A549 treated with RU486 at 1 μM for 4 hours (cell line): ENCODE measurements at places on chromosomes 6 and 20. TPM values are rescaled to one million over a fixed set of nuclear protein-coding genes. Genes with fewer than 3 reads are reported as not detected.

The CEBPB gene
- total RNA-seq = 105 to 252 TPM (median 216 TPM) in 5 replicates

The DNAAF9 gene
- total RNA-seq = 3.7 to 5.0 TPM (median 4.8 TPM) in 5 replicates

The LAMA2 gene
- 0.26 to 1.5 TPM (median 0.57 TPM) in 5 replicates for total RNA-seq

The SLC17A4 gene
- total RNA-seq = not detected in 5 replicates

The SIRPB1 gene
- 0.22 to 0.90 TPM (median 0.68 TPM) in 5 replicates for total RNA-seq

The PSORS1C1 gene
- total RNA-seq = 3.0 to 4.4 TPM (median 4.1 TPM) in 5 replicates

The LEMD2 gene
- 33.2 to 42.4 TPM (median 41.5 TPM) in 5 replicates for total RNA-seq

The IMPG1 gene
- total RNA-seq = not detected in 5 replicates

The TMEM170B gene
- total RNA-seq = 0.17 to 0.87 TPM (median 0.80 TPM) in 5 replicates

The IP6K3 gene
- total RNA-seq = 0.08 to 0.19 TPM (median 0.12 TPM) in 3 of 5 replicates, not detected in the others

The TNFRSF6B gene
- 0.46 to 1.2 TPM (median 0.60 TPM) in 5 replicates for total RNA-seq

The GABRR1 gene
- total RNA-seq = not detected in 5 replicates

The TFAP2D gene
- not detected in 5 replicates for total RNA-seq

The HTR1B gene
- total RNA-seq = 0.07 to 0.09 TPM in 2 of 5 replicates, not detected in the others

The SAMD10 gene
- not detected in 5 replicates for total RNA-seq

The C6orf52 gene
- total RNA-seq = 1.2 to 2.3 TPM (median 2.1 TPM) in 5 replicates

The USP49 gene
- total RNA-seq = 0.69 to 1.4 TPM (median 1.2 TPM) in 5 replicates

The CST7 gene
- not detected in 5 replicates for total RNA-seq

The SIRPD gene
- not detected in 5 replicates for total RNA-seq

The LTB gene
- total RNA-seq = 0.25 to 0.57 TPM (median 0.49 TPM) in 4 of 5 replicates, not detected in the other

The ETV7 gene
- total RNA-seq = 0.09 to 0.24 TPM (median 0.14 TPM) in 4 of 5 replicates, not detected in the other

The TMEM244 gene
- total RNA-seq = not detected in 5 replicates

The SOX18 gene
- 1.3 to 2.8 TPM (median 2.5 TPM) in 5 replicates for total RNA-seq

The TBP gene
- total RNA-seq = 16.0 to 18.8 TPM (median 17.4 TPM) in 5 replicates

The KPNA5 gene
- total RNA-seq = 0.42 to 1.9 TPM (median 1.5 TPM) in 5 replicates

The FOXP4 gene
- 15.9 to 26.4 TPM (median 21.2 TPM) in 5 replicates for total RNA-seq

The SLC52A3 gene
- 0.34 to 0.69 TPM (median 0.55 TPM) in 5 replicates for total RNA-seq

The BMP6 gene
- 13.7 to 21.7 TPM (median 20.3 TPM) in 5 replicates for total RNA-seq

The NNAT gene
- not detected in 5 replicates for total RNA-seq

The SLC26A8 gene
- total RNA-seq = not detected in 5 replicates

The VNN1 gene
- total RNA-seq = 0.06 to 0.13 TPM (median 0.07 TPM) in 5 replicates

The RBBP8NL gene
- total RNA-seq = 0.07 to 0.29 TPM (median 0.16 TPM) in 5 replicates

The LRRC1 gene
- total RNA-seq = 4.7 to 6.4 TPM (median 6.0 TPM) in 5 replicates

The ENPP1 gene
- 0.95 to 1.7 TPM (median 1.6 TPM) in 5 replicates for total RNA-seq

The TBXT gene
- not detected in 5 replicates for total RNA-seq

The RRP36 gene
- total RNA-seq = 67.5 to 87.2 TPM (median 72.5 TPM) in 5 replicates

The NFYA gene
- total RNA-seq = 10.0 to 14.8 TPM (median 13.5 TPM) in 5 replicates

The SLCO4A1 gene
- 5.0 to 10.1 TPM (median 7.7 TPM) in 5 replicates for total RNA-seq

The SMLR1 gene
- total RNA-seq = not detected in 5 replicates

The DTD1 gene
- 78.7 to 85.8 TPM (median 81.9 TPM) in 5 replicates for total RNA-seq

The CST3 gene
- 228 to 416 TPM (median 390 TPM) in 5 replicates for total RNA-seq

The OPRM1 gene
- total RNA-seq = not detected in 5 replicates

The IPCEF1 gene
- total RNA-seq = 0.08 TPM in 1 of 5 replicates, not detected in the others

The ADTRP gene
- 0.37 to 1.0 TPM (median 0.64 TPM) in 5 replicates for total RNA-seq

The FOXA2 gene
- total RNA-seq = 12.9 to 20.9 TPM (median 19.3 TPM) in 5 replicates

The METTL24 gene
- not detected in 5 replicates for total RNA-seq

The ADAT2 gene
- 2.9 to 5.0 TPM (median 4.1 TPM) in 5 replicates for total RNA-seq

The COL9A1 gene
- total RNA-seq = not detected in 5 replicates
